CD4-positive, alpha-beta T cell treated with Interleukin-17A for 1 hour (primary cell): ENCODE measurements at places on chromosomes 11 and 22.
A peak's percentile ranks its signal among the peaks of the same experiment; 100 is the strongest.

DNA sequence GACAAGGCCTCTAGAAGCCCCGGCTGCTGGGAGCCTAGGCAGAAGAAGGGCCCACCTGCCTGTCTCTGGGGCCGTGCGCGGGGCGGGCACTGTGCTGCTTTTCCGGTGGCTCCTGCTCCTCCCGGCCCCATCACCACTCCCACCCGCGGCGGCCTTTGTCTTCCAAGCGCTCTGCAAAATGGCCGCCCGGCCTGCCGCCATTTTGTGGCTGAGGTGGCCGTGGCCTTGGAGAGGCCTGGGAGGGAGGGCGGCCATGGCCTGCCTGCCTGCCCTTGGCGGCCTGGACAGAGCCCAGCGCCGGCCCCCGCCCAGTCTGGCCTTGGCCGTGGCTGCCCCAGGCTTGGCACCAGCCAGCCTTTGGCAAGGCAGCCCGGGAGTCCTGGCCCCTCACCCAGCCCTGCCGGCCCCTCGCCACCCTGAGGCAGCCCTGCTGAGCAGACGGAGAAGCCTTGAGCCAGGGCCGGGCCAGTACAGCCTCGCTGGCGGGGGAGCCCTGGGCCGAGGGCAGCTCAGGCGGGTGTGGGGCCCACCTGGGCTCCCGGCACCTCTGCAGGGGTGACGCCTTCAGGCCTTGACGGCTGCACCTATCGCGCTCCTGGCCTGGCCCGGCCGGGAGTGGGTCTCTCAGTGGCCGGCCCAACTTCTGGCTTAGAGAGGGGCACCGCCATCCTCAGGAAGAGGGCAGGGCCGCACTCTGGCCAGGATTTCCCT lies 46.0 kb upstream of the PPARA start:
- no peak for DNase-seq

DNA sequence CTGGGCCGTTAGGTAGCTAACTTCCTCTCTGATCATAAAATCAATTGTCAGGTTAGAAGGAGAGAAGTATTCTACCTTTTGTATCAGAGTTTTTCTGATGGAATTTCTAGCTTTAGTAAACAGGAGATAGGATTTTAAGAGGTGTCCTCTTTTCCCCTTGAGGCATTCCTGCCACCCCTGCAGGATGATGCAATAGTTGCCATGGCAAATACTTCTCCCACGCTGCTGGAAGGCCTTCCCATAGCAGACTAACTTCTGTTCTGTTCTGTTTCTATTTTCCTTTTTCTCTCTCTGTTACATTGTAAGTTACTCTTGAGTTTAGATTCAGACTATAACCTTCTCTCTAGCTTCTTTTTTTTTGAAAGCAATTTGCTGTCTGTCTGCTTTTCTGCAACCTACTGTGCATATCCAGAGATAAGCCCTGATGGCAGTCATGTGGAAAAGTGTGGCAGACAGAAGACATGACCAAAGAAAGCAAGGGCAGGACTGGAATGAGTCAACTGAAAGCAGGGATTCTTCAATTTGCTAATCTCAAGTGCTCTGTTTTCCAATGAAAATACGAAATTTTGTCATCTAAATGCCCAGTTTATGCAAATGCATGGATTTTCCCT lies 679.1 kb downstream of the DLG2 start:
- no peak for DNase-seq

- DNase-seq = no peak
Observed at GRCh38 chr11:112166562-112166961, 610 bp upstream of the TEX12 start.

DNA sequence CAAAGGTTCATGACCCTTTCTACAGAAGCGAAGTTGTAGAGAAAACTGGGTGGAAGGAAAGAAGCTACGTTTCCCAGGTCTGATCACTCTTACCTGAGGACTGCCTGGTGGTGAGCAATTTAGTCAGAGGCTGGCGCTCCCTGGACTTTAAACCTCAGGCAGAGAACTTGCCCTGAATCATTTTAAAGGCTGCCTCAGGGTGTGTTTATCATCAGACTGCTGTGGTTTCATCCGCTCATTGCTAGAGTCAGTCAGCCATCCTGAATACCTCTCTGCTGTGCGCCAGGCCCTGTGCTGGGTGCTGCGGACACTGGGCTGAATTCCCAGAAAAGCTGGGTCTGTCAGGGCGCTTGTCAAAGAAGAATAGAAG lies 2.7 kb downstream of the DTX4 start:
- DNase-seq = no peak

- peak; percentile 24 for DNase-seq
Observed at GRCh38 chr11:10934293-10934860, 76.5 kb upstream of the ZBED5 start.

DNA sequence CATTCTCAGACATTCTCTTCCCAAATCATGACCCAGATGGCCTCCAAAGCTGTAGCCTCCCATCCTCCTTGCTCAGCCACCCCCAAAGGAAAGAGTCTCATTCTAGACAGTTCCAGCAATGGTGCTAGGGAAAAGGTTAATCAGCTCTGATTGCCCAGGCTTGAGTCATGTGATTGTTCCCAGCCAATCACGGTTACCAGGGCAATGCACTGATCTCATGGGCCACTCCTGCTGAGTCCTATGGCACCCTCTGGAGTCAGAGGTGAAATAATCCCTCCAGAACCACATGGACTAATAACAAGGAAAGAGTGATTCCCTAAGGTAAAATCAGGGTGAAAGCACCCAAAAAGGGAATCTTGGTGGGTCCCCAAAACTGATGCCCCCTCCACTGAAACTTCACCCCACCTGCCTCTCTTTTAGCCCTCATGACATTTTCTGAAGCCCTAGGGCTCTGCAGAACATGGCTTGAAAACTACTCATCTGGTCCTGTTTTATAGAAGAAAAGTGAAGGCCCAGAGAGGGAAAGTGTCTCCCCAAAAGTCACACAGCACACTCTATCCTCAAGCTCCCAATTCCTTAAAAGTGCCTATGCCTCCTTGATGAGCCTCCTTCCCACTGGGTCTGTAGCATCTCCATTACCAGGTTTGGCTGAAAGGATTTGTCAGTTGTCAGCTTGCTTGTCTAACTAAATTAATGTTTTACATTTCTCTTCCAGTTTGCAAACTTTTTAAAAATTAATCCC lies 203.7 kb downstream of the MN1 start:
- DNase-seq = no peak

DNA sequence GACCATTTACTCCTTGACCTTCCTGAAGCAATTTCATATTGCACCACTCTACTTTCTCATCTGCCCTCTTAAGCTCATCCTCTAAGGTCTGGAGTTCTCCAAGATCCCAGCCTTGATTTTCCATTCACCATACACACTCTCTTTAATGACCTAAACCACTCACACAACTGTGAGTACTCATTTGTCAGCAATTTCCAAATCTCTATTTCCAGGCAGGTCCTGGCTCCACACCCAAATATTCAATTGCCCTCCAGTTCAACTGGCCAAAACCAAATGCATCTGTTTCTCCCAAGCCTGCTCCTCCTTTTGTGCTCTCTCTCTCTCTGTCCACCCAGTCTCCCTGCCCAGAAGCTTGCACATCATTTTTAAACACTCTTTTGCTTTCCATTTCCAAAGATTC lies 39.6 kb downstream of the NEU3 start:
- no peak for DNase-seq

GRCh38 chr22:41324821-41325528 lies 23.6 kb downstream of the ZC3H7B start:
- DNase-seq = no peak

- no peak for DNase-seq
Observed at GRCh38 chr11:118430956-118431355, 5.3 kb upstream of the KMT2A start.

- peak; percentile 31 for DNase-seq
Observed at GRCh38 chr11:44559207-44559939, 6.1 kb upstream of the CD82 start.

GRCh38 chr11:98090861-98091505 lies 929.8 kb upstream of the CNTN5 start:
- no peak for DNase-seq

DNA sequence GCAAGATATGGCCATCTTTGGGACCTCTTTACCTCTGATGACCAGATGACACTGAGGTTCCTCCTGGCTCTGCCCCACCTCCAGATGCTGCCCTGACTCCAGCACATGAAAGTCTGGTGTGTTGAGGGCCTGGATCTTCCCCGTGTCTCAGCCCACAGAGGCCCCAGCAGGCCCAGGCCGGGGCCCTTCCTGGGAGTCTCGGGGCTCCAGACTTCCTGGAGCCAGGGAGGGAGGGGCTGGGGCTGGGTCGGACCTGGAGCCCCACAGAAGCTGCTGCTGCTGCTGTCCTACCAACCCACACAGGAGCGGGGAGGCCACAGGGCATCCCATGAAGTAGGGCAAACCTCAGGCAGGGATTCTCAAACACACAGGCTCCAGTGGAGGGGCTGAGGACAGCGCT lies 32.2 kb upstream of the WNT11 start:
- no peak for DNase-seq

DNA sequence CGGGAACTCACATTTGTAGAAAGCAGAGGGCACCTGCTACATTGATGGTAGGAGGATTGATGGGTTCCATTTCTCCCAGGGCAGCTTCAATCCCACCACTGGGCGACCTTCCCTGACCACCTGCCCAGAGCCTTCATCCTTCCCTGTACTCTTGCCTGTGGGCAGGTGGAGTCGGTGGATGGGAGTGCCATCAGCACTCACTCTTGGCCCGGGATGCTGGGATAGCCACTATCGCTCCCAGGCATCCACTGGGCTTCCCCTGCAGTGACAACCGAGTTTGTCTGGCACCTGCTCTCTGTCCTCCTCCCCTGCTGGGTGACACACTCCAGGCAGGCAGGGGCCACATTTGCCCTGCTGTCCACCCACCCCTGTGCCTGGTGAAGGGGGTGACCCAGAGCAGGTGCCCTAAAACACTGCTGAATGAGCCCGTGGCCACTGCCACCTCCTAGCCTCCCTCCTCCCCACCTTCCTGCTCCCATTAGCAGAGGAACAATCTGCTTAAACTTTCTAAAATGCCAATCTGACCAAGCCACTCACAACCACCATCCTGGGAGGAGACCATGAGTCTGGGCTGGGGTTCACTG lies 604.7 kb downstream of the TBC1D22A start:
- no peak for DNase-seq

DNA sequence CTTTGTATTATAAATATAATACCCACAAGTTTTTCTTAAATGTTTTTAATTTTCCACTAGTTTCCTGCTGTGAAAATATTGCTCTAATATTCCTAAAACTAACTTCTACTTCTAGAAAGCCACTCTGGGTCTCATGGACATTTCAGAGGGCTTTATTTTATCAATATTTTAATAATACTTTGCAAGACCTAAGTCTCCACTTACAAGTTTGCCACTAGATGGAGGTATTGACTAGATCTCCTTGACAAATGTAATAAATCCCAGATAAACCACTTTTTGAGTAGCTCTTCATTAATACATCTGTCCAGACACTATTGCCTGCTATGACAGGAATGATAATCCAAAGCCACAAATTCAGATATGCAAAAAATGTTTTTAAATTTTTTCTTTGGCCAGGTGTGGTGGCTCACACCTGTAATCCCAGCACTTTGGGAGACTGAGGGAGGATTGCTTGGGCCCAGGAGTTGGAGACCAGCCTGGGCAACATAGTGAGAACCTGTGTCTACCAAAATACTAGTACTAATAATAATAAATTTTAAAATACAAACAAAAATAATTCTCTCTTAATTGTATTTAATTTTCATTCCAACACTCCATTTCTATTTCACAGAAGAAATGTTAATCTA lies 3.5 kb upstream of the ACAT1 start:
- DNase-seq = peak; percentile 47

- DNase-seq = no peak
Observed at GRCh38 chr11:73968356-73968966, 14.2 kb downstream of the UCP2 start.

DNA sequence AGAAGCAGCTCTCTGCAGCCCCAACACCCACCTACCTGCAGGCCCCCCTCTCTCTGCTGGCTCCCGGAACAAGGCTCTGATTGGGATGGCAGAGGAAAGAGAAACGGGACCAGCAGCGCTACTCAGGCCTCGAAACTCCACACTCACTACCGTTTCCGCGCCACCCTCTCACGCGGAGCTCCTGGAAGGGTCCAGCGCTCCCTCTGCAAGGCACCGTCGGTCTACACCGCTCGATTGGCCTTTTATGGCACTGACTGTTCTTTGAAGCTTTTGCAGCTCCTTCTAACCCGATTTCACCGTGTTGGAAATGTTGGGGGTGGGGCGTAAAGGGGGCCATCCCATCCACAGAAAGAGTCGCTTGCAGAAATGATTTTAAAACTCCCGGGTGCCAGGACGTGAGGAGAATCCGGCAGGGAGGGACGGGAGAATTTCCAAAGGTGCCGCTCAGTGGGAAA lies 323 bp upstream of the PANX1 start:
- DNase-seq = no peak

- DNase-seq = no peak
Observed at GRCh38 chr11:2853997-2854560, 31.5 kb downstream of the CDKN1C start.

GRCh38 chr22:32327596-32328171 lies 30.0 kb upstream of the RFPL3 start:
- no peak for DNase-seq

DNA sequence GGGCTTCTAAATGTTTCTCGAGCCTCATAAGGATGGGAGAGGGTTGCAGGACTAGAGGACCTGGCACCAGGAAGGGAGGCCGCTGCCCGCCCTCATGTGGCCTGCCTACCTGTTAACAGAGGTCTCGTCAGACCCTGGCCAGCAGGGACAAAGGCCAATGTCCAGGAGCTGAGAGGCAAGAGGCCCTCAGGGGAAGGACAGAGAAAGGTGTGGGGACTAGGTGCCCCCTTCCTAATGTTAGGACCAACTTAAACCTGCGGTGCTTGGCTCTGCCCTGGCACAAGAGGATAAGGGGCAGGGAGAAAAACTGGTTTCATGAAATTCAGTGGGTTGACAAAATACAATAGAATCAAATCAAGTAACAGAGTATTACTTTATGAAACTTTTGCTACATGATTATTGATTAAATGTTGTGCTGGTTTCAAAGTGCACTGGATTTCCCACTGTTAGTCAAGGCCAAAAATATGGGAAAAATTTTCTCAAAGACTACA lies 20.0 kb upstream of the SYT12 start:
- DNase-seq = no peak

DNA sequence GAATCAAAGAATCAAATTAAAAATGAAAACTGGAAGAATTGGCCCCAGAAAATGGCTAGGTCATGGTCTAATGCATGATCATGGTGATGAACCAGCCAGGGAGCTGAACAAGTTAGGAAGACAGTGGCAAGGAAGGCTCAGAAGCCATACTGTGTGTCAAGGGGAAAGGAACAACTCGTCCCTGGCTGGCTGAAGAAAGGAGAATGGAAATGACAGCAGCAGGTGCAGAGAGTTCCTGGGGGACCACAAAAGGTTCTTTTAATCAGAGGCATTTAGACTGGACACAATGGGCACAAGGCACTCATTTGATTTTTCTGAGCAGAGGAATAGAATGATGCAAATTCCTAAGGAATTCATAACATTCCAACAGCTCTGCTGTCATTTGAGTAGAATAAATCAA lies 209.9 kb downstream of the LARGE1 start:
- DNase-seq = no peak

- DNase-seq = no peak
Observed at GRCh38 chr11:2717561-2718325, 17.9 kb upstream of the KCNQ1OT1 start.

GRCh38 chr11:127710831-127711230 lies 710.3 kb upstream of the KIRREL3 start:
- DNase-seq = no peak
